OCI-LY7 (cell line): ENCODE measurements at places on chromosomes 3 and 15. TPM values are rescaled to one million over a fixed set of nuclear protein-coding genes. Genes with fewer than 3 reads are reported as not detected.

GRCh38 chr3:126170073-126170777 is 10.2 kb downstream of the ALDH1L1 start:
- no peak for DNase-seq

GRCh38 chr3:49279376-49279775 is 2.3 kb upstream of the C3orf62 start:
- no peak for DNase-seq

DNA sequence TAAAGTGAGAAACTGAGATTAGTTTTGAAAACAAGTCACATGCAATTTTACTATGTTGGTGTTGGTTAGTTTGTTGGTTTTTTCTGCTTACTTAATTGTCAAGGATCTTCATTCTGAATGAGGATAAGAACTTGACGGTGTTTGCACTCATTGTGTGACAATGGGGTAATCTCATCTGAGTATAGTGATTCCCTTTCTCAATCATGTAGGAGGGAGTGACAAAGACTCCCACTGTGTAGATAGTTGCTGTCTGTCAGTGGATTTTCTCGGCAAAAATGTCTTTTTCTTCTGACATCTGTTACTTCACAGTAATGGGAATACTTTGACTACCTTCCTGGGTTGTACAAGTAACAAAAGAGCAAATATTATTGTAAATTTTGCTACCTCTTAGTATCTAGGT is 23.5 kb downstream of the KCNH8 start:
- no peak for DNase-seq

DNA sequence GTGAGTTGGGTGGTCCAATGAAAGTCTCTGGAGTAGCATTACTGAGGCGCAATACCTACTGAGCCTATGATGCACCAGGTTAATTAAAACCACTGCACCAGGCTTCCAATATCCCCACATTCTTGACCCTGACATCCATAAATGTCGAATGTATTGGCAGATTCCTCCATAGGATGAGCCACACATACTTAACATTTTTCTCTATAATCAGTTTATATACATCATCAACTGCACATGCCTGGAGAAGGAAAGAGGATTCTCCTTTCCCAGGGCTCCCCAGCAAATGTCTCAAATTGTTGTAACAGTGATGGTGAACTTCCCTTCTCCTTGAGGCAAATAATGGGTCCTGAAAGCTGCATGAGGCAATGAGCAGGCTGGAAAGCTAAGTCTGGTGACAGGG is 82.3 kb upstream of the LPP start:
- DNase-seq = no peak

DNA sequence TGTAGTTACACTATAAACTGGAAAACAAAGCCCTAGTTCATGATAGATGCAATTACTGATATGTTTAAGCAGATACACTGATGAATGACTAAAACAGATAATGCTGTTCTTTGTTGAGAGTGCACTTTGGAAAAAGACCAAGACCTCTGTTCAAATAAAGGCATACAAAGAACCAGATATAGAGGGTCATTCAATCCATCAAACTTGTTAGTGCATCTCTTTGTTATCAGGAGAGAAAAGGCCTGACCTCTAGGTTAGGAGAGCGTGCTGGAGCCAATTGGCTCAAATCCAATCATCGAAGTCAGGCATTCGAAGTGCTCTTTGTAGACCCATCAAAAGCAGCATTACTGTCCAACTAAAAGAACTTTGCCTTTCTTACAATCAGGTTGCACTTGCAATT is 124.2 kb downstream of the TFG start:
- DNase-seq = no peak

GRCh38 chr3:126451511-126451910 is 24.2 kb downstream of the ZXDC start:
- no peak for DNase-seq

GRCh38 chr3:181974198-181974597 is 262.5 kb downstream of the SOX2 start:
- DNase-seq = no peak

- DNase-seq = no peak
Observed at GRCh38 chr3:17430582-17430981, 311.8 kb downstream of the TBC1D5 start.

GRCh38 chr3:55501905-55502304 is 14.8 kb upstream of the WNT5A start:
- no peak for DNase-seq

DNA sequence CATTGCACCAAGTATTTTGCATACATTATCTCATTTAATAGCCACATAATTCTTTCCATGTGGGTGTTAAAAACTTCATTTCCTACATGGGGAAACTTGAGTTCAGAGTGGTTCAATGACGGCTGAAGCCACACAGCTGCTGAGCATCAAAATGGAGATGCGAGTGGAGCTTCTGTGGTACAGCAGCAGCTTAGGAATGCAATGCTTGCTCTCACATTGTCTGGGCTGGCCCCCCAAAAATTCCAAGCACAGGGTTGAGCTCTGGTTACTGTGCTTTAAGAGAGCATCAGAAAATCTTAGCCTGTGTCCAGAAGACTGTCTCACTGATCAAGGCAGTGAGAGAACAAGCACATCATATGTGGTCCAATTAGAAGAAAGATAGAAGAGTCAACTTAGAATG is 57.4 kb upstream of the GADL1 start:
- DNase-seq = no peak

DNA sequence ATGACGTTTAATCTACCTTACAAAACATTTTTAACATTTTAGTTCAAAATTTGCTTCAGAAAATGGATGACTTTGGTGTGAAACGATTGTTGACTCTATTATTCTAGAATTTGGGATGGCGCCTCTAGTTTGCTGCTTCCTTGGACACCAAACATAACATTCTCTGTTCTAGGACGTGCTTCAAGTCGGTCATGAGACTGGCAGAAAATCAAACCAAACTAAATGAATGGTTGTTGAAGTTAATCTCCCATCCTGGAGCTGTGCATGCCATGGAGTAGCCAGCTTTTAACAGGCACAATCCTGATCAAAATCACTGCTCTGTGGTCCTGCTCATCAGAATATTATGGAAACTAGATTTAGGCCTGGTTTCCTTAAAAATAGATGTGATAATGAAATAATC is 9.6 kb upstream of the LRRFIP2 start:
- DNase-seq = no peak

- no peak for DNase-seq
Observed at GRCh38 chr3:127168271-127168670, 24.7 kb upstream of the PRR23E start.

GRCh38 chr3:14647976-14648955 is 3.3 kb upstream of the CCDC174 start:
- DNase-seq = no peak

DNA sequence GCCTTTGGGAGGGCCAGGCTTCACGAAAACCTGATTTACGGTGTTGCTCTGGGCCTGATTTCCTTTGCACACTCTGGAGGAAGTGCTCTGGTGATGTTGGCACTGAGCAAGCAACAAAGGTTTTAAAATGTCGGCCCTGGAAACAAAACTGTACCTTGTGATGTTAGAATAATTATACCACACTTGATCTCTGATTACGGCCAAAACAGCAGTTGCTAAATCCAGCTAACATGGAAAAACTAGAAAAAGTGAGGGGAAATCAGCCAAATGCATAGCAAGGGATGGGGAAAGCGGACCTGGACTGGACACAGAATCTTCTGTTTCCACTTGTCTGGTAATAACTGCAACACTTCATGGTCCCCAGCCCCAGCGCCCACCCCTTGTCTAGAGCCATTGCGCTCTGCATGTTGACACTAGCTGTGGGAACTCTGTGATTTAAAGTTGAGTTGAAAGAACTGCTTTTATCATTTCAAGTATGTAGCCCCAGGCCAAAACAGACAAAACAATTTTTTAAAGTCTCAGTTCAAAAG is 120.1 kb downstream of the VGLL4 start:
- no peak for DNase-seq

- DNase-seq = no peak
Observed at GRCh38 chr3:18302517-18302916, 122.6 kb downstream of the SATB1 start.

- no peak for DNase-seq
Observed at GRCh38 chr3:171155122-171155700, 128.7 kb upstream of the SLC2A2 start.

DNA sequence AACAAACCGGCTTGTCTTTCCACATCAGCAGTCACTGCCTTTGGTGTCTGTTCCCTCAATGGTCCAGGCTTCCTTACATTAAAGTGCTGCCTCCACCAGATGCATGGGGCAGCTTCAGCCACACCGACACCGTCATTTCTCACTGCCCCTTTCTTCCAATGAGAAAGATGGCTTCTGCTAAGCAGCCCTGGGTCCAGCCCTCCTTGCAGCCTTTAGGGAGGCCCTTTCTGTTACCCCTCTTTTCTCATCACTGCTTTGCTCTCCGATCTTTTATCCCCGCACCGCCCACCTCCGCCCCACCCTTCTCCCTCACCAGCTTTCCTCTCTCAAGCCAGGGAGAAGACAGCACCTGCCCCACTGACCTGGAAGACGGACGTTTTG is 28.2 kb upstream of the CXCR6 start:
- DNase-seq = no peak

GRCh38 chr3:143294188-143294587 is 174.6 kb downstream of the CHST2 start:
- DNase-seq = no peak

DNA sequence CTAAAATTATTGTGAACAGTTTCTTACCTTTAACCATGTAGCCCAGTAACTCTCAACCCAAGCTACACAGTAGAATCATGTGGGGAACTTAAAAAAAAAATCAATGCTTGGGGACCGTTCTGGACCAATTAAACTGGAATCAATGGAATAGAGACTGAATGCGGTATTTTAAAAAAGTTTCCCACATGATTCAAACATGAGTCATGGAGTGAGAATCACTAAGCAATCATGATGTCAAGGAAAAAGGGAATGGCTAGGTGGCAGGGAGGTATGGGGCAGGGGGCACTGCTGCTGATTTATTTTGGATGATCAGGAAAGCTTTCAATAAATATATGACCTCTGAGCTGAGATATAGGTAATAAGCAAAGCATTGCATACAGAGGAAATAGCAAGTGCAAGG is 250.5 kb upstream of the RORA start:
- DNase-seq = no peak

DNA sequence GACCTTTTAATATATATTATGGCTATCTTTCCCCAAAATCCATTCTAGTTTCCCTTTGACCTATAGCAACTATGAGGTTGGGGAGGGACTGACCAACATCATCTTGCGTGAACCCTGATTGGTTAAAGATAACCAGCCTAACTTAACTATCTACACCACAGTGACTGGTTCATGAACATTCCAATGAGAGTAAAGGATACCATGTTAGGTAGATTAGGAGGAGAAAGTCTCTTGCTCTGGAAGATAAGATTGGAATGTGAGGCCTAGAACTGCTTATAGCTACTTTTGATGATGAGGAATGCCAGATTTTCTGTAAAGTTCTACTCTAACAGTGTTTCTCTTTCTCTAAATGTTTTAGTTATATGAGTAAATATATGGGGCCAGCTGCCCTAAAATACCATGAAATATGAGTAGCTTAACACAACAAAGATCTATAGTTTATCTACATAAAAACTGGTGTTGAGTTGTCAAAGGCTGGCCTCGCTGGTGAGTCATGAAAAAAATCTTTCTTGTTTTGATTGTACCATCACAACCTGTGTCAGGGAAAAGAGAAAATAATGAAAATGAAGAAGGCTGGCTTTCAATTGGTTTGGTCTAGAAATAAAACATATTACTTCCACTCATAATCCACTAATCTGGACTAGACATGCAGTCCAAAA is 481.4 kb downstream of the NSUN3 start:
- DNase-seq = no peak

- no peak for DNase-seq
Observed at GRCh38 chr15:65342493-65342892, 35.3 kb downstream of the IGDCC3 start.

Gene ANKUB1
- total RNA-seq = not detected in 2 replicates

Gene NEK10
- 1.1 and 1.3 TPM in 2 replicates for total RNA-seq

Gene FNDC3B
- 28.5 and 43.3 TPM in 2 replicates for total RNA-seq

Gene ARPIN
- not detected in 2 replicates for total RNA-seq

Gene SYNPR
- not detected in 2 replicates for total RNA-seq

Gene CHRNA7
- total RNA-seq = not detected in 2 replicates

Gene PAQR5
- not detected in 2 replicates for total RNA-seq

Gene GOLGA8J
- total RNA-seq = not detected in 2 replicates

Gene PLA2G4D
- total RNA-seq = not detected in 2 replicates

Gene PLIN1
- total RNA-seq = 0.19 and 0.46 TPM in 2 replicates

Gene C3orf22
- not detected in 2 replicates for total RNA-seq

Gene MUC20
- 0.40 and 0.72 TPM in 2 replicates for total RNA-seq
